ENCODE measurements at places on chromosomes 16 and 17. TPM values are rescaled to one million over a fixed set of nuclear protein-coding genes. Genes with fewer than 3 reads are reported as not detected.

GRCh38 chr17:45246861-45247428 is 14.9 kb downstream of the SPATA32 start:
- peak; percentile 71 for DNase-seq

GRCh38 chr16:14629612-14629918 is 495 bp downstream of the PARN start:
- no peak for DNase-seq

Gene EPX
- 0.17 TPM for polyA plus RNA-seq

Gene WNT9B
- polyA plus RNA-seq, result not detected

DNA sequence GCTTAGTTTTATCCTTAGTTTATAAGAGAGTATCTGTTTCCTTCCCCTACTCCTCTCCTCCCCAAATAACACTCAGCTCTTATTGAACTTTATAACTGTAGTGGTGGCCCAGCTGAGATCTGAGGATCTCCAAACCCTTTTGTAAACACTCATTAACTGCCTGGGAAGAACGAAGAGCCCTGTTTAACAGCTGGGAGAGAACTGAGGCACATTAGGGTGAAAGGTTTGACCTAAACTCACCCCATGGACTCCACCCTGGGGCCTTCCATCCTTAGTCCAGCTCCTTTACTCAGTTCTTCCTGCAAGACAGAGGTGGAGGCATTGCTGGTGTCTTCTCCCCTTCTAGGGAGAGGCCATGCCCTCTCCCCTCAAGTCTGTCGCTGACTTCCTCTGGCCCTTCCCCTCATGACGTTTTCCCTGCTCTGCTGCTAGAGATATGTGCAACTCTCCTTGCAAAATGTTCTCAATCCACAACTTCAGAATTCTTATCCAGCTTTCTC is 1.2 kb upstream of the RARA start:
- peak; percentile 50 for DNase-seq

GRCh38 chr16:87376660-87377059 is 6.9 kb downstream of the FBXO31 start:
- DNase-seq, result peak; percentile 52

DNA sequence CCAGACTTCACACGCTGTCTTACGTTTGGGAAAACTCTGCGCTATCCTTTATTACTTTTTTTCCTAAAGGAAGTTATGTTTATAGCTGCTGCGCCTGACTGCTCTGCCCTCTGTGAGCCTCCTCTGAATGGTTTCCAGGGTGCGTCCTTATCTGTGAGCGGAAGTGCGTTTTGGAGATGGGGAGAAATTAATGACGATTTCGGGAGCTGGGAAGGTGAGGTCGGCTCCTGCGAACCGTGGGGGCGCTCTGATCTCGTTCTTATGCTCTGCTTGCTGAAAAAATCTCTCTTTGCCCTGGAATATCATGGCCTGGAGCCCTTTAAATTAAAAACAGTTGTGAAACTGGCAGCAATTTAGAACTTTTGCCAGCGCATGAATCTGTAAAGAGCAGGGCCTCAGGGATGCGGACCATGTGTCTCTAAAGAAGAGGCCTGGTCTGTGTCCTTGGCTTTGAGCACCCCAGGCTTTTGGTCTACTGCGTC is 135.7 kb upstream of the ZFHX3 start:
- DNase-seq, result no peak

DNA sequence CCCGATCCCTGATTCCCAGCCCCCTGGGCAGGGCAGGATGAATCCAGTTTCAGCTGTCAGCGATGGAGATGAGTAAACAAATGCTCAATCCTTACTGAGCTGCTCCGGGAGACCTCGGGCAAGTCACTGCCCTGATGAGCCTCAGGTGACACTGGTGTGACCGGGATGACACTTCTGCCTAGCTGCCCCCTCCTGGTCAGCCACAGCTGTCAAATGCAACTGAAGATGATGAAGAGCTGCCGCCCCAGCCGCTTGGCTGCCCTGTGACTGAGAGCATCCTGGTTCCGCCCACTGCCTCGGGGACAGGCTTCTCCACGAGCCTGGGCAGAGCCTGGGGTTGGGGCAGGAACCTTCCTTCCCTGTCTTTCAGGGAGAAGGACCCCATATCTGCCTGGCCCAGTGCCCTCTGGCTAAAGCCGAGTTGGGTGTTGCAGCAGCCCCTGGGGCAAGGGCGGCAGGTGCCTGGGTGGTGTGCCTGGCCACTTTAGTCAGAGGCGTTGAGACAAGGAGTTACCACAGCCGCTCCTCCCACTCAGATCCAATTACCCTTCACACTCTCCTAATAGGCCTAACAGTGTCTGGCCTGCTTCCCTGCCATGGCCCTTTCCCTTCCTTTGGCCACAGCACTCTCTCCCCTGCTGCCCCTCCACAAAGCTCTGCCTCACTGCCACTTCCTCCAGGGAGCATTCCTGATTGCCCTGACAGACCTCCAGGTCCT is 5.5 kb downstream of the CCL17 start:
- DNase-seq, result peak; percentile 21

DNA sequence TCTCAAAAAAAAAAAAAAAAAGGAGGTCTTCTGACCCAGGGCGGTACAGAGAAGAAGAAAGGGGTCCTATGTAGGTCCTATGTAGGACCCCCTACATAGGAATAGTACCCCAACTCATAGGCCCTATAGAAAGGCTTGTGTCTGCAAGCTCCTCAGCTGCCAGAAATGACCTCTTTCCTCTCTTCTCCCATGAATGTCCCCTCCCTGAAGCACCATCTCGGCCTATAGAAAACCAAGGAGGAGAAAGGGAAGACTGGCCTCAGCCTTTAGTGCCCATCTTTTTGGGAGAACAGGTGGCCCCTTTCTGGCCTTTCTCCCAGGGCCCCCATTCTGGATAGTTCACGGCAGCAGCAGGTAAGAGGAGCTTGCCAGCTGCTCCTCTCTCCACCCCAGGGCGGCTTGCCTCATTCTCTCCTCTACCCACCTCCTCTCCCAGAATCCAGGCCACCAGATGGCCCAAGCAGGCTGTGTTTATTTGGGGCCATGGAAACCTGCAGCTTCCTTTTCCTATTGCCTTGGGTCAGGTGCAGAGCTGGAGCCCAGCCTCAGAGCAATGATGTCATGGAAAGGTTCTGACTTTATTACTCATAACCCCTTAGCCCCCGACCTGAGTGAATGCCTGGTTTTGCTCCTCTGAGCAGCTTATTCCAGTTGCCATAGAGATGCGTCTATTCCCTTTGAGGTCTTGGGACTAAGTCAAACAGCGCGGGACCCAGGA is 1.6 kb upstream of the MRPL58 start:
- peak; percentile 49 for DNase-seq

DNA sequence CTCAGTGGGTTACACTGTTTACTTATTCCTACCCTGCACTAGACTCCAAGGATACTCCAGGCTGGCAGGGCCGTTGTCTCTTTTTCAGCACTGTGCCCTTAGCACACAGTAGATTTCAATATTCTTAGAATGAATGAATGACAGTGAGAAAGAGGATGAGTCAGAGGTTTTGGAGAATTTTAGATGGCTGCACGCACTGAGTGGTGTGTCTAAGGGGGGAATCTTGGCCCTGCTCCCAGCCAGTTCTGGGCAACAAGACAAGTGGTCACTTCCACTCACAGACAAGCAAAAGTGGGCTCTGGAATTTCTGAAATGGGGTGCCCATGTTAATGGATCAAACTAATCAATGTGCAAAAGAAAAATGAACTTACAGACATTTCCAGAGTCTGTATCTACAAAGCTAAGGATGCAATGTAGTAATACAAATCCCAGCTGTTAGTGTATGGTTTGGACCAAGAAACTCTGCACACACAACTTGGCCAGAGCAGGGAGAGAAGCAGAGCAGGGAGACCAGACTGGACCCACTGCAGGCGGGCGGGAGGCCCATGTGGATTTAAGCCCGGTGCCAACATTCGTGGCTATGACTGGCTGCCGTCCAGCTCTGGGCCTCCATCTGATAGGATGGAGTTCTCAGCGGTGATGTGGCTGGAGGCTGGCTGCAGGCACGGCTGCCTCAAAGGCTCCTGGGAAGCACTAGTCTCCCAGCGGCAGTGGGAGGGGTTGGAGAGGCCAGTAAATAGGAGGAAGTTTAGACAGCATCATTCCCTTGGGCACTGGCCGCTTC is 95.6 kb upstream of the CDYL2 start:
- DNase-seq, result no peak

GRCh38 chr17:36105781-36106492 is 2.3 kb downstream of the CCL4 start:
- DNase-seq, result no peak

Gene INCA1
- polyA plus RNA-seq, result not detected

Gene MARVELD3
- polyA plus RNA-seq, result not detected

- no peak for DNase-seq
Observed at GRCh38 chr16:72948238-72948829, 99.6 kb downstream of the ZFHX3 start.

Gene C16orf89
- not detected for polyA plus RNA-seq
